ENCODE measurements at places on chromosomes 5 and 9. TPM values are rescaled to one million over a fixed set of nuclear protein-coding genes. Genes with fewer than 3 reads are reported as not detected.
A peak's percentile ranks its signal among the peaks of the same experiment; 100 is the strongest.

Gene CFAP157
- 2.9 TPM for polyA plus RNA-seq

Gene FOXI1
- 7.8 TPM for polyA plus RNA-seq

Gene SPACA9
- 9.3 TPM for polyA plus RNA-seq

Gene BNC2
- polyA plus RNA-seq, result 8.5 TPM

Gene ARL14EPL
- polyA plus RNA-seq, result not detected

Gene PAEP
- polyA plus RNA-seq, result not detected

DNA sequence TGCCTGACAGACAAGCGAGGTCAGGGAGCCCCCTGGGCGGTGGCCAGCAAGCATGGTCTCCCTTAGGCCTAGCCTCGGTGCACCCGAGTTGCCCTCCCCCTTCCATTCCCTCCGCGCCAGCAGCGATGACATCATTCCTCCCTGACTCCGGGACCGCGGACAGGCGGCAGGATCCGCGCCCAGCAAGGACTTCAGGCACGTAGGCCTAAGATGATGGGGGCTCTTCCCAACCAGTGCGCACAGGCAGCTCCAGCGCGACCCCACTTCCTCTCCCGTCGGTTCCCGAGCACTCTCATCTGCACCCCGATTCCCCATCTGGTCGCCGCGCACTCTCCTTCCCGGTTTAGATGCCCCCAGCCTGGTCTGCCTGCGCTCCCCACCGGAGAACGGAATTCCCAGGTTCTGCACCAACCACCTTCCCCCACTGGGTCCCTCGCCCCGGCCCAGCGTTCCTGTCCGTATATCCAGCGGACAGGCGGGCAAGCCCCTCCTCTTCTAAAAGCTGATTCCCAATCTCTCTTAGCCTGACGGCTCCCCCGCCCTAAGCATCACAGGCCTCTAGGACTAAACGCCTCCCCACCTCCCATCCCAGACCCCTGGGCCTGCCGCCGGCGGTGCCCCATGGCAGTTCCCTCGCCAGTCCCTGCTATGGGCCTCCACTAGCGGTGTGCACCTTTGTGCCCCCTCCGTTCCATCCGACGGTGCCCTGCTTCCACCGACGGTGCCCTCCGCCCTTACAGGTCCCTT, 931 bp downstream of the FAM219A start:
- no peak for DNase-seq

- DNase-seq, result peak; percentile 55
Observed at GRCh38 chr5:149035372-149035790, 27.5 kb downstream of the SH3TC2 start.

- no peak for DNase-seq
Observed at GRCh38 chr9:115349542-115349941, 231.6 kb upstream of the TNC start.

DNA sequence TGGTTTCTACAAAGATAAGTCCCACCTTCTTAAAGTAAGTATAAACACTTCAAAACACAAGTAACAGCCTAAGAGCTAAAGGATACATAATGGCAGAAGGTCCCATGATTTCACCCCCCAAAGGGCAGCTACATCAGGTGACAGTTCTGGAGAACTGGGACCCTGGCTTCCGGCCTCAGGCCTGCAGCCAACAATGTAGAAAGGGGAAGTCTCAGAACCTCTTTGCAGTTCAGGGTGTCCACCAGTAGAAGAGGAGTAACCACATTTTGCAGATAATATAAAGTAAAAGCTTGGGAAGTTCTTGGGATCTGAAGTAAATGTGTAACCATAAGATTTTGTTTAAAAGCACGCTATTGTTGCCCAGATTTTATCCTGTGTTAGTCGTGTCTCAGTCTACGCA, 267.4 kb upstream of the VLDLR start:
- no peak for DNase-seq

- DNase-seq, result no peak
Observed at GRCh38 chr9:132970324-132971062, 8.0 kb upstream of the GFI1B start.

- no peak for DNase-seq
Observed at GRCh38 chr9:103804077-103804735, 289.9 kb upstream of the SMC2 start.

- DNase-seq, result no peak
Observed at GRCh38 chr5:42745856-42746255, 10.8 kb upstream of the CCDC152 start.

DNA sequence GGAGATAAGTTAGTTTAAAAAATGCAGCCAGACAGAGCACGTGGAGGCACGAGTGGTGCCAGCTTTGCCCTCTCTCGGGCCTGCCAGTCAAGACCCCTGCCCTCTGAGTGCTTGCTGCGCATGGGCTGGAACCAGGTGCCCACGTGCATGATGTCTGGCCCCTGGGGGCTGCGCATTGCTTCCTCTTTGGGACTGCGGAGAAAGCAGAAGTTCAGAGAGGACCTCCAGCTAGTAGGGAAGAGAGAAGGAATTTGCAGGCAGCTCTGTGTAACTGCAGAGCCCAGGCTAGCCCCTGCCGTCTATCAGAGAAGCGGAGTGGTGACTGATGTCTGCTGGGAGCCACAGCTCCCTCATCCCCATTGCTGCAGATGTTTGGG, 9.7 kb upstream of the RNU6ATAC start:
- no peak for DNase-seq

GRCh38 chr9:10041726-10042229, 571.0 kb downstream of the PTPRD start:
- DNase-seq, result no peak

DNA sequence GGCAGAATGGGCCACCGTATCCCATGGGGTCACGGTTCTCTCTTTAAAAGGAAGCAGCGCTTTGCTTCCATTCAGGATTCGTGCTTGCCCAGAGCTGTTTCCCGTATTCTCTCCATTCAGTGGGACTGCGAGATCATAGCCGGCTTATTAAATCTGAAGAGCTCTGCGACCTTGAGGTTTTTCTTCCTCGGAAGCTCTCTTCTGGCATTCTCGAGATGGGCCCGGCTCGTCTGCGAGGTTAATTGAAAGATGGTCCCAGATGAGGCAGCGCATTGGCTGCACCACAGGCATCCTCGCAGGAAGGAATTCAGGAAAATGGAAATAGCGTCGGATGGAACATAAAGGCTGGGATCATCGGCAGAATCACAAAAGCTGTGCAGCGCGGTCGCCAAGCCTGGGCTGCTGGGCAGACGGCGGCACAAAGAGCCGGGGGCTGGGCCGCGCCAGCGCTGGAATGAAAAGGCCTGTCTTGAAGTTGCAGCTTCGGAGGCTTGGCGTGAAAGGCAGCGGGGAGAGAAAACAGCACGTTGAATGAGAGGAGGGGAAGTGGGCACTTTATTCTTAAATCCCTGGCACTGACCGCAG, 236.2 kb downstream of the IRX2 start:
- DNase-seq, result no peak

- no peak for DNase-seq
Observed at GRCh38 chr9:115198001-115198400, 80.0 kb upstream of the TNC start.

GRCh38 chr9:122179690-122180074, 20.0 kb downstream of the MORN5 start:
- no peak for DNase-seq

DNA sequence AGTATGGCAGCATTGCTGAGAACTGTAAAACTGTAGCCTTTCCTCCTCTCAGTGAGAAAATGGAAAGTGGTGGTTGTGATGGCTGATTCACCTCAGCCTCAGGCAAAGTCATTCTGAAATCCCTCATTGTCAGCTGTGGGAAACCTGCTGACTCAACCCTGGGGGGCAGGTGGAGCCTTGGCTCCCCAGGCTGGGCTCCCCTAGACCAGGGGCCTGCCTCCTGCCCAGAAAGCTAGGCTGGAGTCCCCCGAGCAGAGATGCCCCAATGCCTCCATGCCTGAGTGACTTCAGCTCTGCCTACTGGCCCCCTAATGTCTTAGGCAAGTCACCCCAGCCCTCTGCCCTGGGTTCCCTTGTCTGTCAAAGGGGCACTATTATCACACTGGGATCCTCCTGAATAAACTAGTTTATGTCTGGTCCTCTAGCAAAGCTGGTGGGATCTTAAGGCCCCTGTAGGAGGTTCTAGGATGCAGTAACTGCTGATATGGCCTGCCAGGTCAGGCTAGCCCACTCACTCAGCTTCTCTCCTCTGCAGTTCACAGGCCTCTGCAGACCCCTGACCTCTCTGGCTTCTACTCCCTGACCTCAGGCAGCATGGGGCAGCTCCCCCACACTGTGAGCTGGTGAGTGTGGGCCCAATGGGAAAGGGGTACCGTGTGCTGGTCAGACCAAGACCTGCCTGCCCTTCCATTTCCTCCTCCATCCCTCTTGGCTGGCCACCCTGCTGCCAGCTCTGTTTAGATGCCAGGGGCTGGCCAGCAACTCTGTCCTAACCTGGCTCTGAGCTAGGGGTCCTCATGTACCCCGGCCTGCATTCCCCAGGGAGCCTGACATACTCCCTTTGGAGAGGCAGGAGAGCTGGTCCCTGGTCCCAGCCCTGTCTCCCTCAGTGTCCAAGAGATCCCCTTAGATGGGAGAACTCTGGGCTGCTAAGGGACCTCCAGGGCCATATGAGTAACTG, 24.2 kb downstream of the TCF7 start:
- DNase-seq, result no peak

- no peak for DNase-seq
Observed at GRCh38 chr5:39131210-39132127, 57.3 kb upstream of the RICTOR start.

DNA sequence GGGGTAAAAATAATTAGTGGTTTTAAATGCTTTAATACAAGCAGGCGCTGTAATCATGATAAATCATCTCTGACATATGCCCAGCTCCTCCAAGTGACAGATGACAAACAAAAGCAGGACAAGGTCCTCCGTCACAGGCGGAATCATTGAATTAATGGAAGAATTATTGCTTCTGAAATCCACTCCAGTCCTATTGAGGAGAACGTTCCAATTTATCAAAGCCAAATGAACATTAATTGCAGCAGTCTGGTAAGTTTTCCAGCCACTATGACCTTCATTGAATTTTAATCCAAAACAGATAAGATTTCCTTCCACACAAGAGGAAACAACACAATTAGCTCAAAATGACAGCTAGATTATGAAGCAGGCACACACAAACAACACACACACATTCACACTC, 136.8 kb downstream of the ASTN2 start:
- DNase-seq, result no peak

DNA sequence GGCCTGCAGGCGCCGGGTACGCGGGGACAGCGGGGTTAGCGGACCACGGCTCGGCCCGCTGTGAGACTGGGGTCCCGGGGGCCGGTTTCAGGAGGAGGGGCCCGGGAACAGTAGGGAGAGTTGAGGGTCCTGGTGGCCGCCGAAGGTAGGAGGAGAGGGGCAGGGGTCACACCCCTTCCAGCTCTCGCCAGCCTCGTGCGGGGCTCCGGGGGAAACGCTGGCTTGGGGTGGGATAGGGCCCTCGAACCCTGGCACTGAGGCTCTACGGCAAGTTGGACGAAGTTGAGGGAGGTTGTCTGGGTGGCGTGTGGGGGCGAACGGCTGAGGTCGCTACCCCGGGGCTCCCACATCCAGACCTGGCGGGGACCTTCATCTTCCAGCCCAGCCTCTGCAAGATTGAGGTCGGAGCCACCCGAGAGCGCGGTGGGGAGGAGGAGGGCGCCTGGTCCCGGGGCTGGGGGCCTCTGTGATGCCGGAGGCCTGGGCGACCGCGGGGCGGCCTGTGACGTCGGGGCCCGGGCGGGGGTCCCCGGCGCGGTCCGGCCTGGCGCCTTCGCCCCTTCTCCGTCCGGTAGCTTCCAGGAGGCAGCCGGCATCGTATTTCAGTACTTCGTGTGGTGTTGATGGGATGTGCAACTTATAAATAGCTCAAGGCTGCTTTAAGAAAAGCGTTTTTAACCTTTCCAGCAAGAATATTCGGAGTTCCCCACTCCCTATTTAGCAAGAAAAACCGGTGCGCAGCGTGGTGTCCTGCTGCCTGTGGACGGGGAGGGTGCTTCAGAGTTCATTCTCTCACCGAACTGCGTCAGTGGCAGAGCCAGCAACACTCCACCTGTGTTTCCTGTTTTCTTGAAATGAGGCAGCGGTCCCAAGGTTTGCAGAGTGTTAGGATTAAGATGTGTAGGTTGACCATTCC, 902 bp downstream of the HABP4 start:
- no peak for DNase-seq

- no peak for DNase-seq
Observed at GRCh38 chr5:134603059-134603458, 29.6 kb downstream of the SAR1B start.

DNA sequence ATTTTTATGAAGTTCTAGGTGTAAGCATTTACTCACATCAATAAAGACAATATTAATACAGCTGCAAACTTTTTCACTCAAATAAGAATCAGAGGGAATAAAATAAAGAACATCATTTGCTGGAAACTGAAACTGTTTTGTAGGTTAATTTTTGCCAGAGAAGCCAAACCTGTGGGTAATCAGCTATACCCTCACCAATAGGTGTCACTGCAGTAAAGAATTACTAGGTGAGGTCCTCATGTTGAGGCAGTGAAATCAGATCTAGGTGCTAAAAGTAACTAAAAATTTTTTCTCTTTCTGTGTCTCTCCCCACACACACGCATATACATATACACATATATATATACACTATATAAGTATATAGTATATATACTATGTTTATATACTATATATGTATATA, 1016.3 kb upstream of the SEMA6A start:
- no peak for DNase-seq

DNA sequence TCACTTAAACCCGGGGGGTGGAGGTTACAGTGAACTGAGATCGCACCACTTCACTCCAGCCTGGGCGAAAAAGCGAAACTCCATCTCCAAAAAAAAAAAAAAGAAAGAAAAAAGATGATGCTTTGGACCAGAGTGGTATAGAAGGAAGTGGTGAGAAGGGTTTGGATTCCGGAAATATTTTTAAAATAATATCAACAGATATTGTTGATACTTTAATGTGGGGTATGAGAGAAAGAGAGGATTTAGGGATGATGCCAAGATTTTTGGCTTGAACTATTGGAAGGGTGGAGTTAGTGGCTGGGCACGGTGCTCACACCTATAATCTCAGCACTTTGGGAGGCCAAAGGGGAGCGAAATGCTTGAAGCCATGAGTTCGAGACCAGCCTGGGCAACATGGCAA, 49.6 kb upstream of the PLIN2 start:
- no peak for DNase-seq

DNA sequence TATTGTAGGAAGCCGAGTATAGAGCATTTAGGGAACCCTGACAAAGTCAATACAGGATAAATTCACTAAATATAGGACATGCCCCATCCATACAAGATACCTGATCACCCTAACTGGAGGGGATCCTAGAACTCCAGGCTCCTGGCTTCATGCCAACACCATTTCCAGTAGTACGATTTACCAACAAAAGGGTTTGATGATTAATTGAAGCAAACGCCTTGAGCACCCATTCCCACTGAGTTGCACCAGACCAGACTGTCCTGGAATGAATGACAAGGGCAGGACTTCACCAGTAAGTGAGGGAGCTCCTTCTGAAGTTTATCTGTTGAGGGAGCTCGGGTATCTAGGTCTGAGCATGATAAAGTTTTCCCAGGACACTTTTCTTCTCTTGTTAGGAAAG, 327.2 kb upstream of the MSX2 start:
- no peak for DNase-seq

Measured in right renal cortex interstitium (tissue), 3 donors.